ENCODE measurements at places on chromosomes 3 and 15. TPM values are rescaled to one million over a fixed set of nuclear protein-coding genes. Genes with fewer than 3 reads are reported as not detected.

GRCh38 chr15:81784751-81785150, 261.1 kb downstream of the MEX3B start:
- H3K36me3 ChIP-seq, result no peaks in the 10 kb centered on the region
- H3K27me3 ChIP-seq, result no peaks in the 10 kb centered on the region
- H3K4me1 ChIP-seq, result no peaks in the 10 kb centered on the region
- DNase-seq, result no peak
- no peak overlapping the region for H3K27ac ChIP-seq

DNA sequence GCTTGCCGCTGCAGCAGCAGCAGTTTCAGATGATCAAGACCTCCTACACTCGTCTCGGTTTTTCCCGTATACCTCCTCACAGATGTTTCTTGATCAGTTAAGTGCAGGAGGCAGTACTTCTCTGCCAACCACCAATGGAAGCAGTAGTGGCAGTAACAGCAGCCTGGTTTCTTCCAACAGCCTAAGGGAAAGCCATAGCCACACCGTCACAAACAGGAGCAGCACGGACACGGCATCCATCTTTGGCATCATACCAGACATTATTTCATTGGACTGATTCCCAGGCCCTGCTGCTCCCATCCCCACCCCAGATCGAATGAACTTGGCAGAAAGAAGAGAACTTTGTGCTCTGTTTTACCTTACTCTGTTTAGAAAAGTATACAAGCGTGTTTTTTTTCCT, 17.6 kb downstream of the CALML4 start:
- no peak overlapping the region for H3K27ac ChIP-seq
- no peak overlapping the region for H3K4me3 ChIP-seq
- no peak for DNase-seq
- no peaks in the 10 kb centered on the region for H3K4me1 ChIP-seq
- H3K27me3 ChIP-seq, result no peaks in the 10 kb centered on the region

GRCh38 chr15:74845208-74845568, 2.2 kb upstream of the ULK3 start:
- peaks cover 48% of the 10 kb centered on the region for H3K4me1 ChIP-seq
- H3K4me3 ChIP-seq, result peak overlapping the region; percentile 45
- H3K36me3 ChIP-seq, result peaks cover 16% of the 10 kb centered on the region
- peak; percentile 57 for DNase-seq

- no peaks in the 10 kb centered on the region for H3K4me1 ChIP-seq
- no peaks in the 10 kb centered on the region for H3K27me3 ChIP-seq
- no peaks in the 10 kb centered on the region for H3K36me3 ChIP-seq
- peak; percentile 62 for DNase-seq
- H3K4me3 ChIP-seq, result no peak overlapping the region
- H3K27ac ChIP-seq, result no peak overlapping the region
Measured at GRCh38 chr3:196837819-196838420, 29.8 kb upstream of the SENP5 start.

- DNase-seq, result no peak
- no peak overlapping the region for H3K27ac ChIP-seq
Measured at GRCh38 chr15:58510715-58511598, 79.2 kb downstream of the LIPC start.

GRCh38 chr3:28743831-28744230, 395.2 kb upstream of the AZI2 start:
- DNase-seq, result no peak
- no peaks in the 10 kb centered on the region for H3K36me3 ChIP-seq
- no peaks in the 10 kb centered on the region for H3K27me3 ChIP-seq
- no peaks in the 10 kb centered on the region for H3K4me1 ChIP-seq
- no peak overlapping the region for H3K27ac ChIP-seq

GRCh38 chr3:122395582-122395981, 11.6 kb downstream of the FAM162A start:
- no peaks in the 10 kb centered on the region for H3K27me3 ChIP-seq
- H3K36me3 ChIP-seq, result no peaks in the 10 kb centered on the region
- no peak overlapping the region for H3K4me3 ChIP-seq
- no peak overlapping the region for H3K27ac ChIP-seq
- no peaks in the 10 kb centered on the region for H3K4me1 ChIP-seq

DNA sequence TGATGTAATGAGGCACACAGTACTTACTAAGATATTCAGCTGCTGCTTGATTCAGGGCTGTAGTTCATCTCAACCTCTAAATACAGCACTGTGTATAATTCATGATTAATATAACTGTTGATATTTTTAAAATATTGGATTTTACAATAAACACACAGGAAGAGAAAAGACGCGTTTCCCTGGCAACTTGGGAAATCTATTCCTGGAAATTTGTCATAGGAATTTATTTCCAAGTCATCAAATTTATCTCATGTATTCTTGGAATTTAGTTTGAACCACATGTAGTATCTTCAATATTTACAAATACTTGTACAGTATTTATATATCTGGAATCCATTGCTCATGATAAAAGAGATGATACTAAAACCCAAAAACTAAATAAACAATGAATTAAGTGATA, 30.6 kb downstream of the EPHA3 start:
- H3K4me1 ChIP-seq, result no peaks in the 10 kb centered on the region
- H3K4me3 ChIP-seq, result no peak overlapping the region
- no peak overlapping the region for H3K27ac ChIP-seq
- H3K36me3 ChIP-seq, result no peaks in the 10 kb centered on the region

DNA sequence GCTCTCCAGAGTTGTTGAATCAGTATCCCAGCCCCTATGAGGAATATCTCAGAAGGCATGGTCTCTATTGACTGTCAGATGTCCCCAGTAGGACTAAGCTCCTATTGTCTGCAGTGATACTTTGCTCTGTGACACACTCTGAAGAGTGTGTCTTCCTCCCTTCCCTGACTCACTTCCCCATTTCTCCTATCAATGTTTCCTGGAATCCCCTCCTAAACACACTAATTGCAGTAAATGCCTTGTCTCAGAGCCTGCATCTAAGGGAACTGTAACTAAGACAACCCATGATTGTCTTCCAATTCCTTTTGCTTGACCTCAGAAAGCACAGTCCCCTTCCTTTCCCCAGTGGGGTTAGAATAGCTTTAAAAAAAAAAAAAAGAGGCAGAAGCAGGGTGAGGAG, 397.3 kb upstream of the PROK2 start:
- H3K4me3 ChIP-seq, result no peak overlapping the region
- H3K27ac ChIP-seq, result no peak overlapping the region
- H3K4me1 ChIP-seq, result no peaks in the 10 kb centered on the region
- no peak for DNase-seq
- H3K36me3 ChIP-seq, result no peaks in the 10 kb centered on the region
- no peaks in the 10 kb centered on the region for H3K27me3 ChIP-seq

- H3K4me3 ChIP-seq, result no peak overlapping the region
- no peaks in the 10 kb centered on the region for H3K36me3 ChIP-seq
- no peaks in the 10 kb centered on the region for H3K4me1 ChIP-seq
- H3K27me3 ChIP-seq, result no peaks in the 10 kb centered on the region
- DNase-seq, result no peak
Measured at GRCh38 chr3:34256791-34257190, 458.4 kb downstream of the PDCD6IP start.

GRCh38 chr3:65168547-65168946, 480.7 kb upstream of the ADAMTS9 start:
- no peak for DNase-seq
- no peak overlapping the region for H3K27ac ChIP-seq
- H3K4me1 ChIP-seq, result no peaks in the 10 kb centered on the region
- no peaks in the 10 kb centered on the region for H3K36me3 ChIP-seq

- no peaks in the 10 kb centered on the region for H3K27me3 ChIP-seq
- H3K36me3 ChIP-seq, result no peaks in the 10 kb centered on the region
- no peak overlapping the region for H3K4me3 ChIP-seq
- H3K27ac ChIP-seq, result no peak overlapping the region
- no peaks in the 10 kb centered on the region for H3K4me1 ChIP-seq
Measured at GRCh38 chr3:70308760-70309159, 3.7 kb downstream of the MDFIC2 start.

DNA sequence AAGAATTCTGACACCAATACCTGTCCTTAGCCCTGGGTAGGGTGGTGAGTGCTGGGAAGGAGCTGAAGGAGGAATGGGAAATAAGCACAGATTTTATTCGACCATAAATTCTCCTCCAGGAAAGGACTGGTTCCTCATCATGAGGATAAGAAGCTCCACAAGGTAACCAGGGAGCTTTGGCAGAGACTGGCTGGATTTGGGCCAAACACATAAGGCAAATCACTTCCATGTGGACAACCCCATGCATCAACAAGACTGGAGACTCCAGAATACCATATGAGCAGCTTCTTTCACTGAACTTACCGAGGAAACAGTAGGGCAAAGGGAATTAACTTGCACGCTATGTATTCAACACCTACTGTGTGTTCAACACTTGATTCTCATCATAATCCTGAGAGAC, 312.5 kb downstream of the NTRK3 start:
- no peaks in the 10 kb centered on the region for H3K4me1 ChIP-seq
- no peak overlapping the region for H3K27ac ChIP-seq
- DNase-seq, result no peak
- no peaks in the 10 kb centered on the region for H3K27me3 ChIP-seq
- no peaks in the 10 kb centered on the region for H3K36me3 ChIP-seq

IQCH gene
- total RNA-seq, result 1.3 TPM

CD80 gene
- total RNA-seq, result 16.8 TPM

ATXN7 gene
- total RNA-seq, result 34.6 TPM

GREM1 gene
- total RNA-seq, result not detected

ERICH6 gene
- not detected for total RNA-seq

DUOXA2 gene
- not detected for total RNA-seq

ACKR4 gene
- total RNA-seq, result not detected

GPR149 gene
- not detected for total RNA-seq
